ENCODE measurements at places on chromosomes 7 and 10.

DNA sequence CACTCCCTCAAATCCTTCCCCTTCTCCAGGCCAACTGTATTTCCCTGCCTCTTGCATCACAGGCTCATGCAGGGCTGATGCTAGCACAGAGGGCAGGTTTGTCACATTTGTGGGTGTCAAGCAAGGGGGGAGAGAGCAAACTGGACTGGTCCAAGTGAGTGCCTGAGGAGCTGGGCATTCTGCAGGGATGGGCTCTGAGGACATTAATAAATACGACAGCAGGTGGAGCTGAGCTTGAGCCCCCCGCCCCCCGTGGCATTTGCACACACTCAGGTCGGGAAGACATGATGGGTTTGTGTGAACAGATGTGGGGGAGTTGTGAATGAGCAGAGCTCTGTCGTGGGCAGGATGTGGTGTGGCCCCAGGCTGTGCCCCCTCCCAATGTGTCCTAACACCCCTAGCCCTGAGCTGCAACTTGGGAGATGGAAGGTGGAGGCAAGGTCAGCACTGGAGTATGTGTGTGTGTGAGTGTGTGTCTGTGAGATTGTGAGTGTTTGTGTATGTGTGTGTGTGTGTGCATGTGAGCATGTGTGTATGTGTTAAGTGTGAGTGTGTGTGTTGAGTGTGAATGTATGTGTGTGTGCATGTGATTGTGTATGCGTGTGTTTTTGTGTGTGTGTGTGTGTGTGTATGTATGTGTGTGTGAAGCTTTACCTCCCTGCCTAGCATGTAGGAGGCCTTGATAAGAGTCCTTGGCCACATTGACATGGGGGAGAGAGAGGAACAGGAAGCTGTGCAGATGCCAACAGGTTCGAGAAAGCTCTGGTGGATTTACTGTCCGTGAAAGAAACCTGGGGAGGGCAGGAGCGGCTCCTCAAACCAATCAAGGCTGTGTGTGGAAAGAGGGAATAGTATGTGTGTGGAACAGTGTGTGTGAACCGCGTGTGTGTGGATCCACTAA lies 9.1 kb downstream of the RASSF4 start:
- DNase-seq, result no peak

DNA sequence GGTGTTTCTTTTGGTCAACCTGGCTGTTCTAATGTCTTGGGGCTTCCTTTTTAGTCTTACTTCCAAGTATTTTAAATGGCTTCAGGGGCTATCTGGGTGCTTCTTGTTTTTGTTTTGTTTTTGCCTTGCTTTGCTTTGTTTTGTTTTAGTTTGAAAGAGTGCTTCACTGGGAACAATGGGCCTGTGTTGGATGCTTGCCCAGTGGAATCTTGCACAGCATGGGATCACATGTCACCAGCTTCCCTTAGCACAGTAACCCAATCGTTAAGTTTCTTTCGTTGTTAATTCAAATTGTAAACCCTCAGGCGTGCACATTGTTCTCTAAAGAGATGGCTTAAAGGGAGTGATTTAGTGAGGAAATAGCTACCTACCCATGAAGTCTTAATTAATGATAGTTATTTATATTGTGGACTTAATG lies 8.9 kb downstream of the COL17A1 start:
- no peak for DNase-seq

- DNase-seq, result no peak
These were observed 80.4 kb downstream of the SHH start for GRCh38 chr7:155731871-155732270.

- DNase-seq, result no peak
These were observed 26.5 kb upstream of the PRKAG2 start for GRCh38 chr7:151903249-151904032.

Measured in activated naive CD4-positive, alpha-beta T cell (primary cell).